ENCODE measurements at places on chromosomes 1 and 21. TPM values are rescaled to one million over a fixed set of nuclear protein-coding genes. Genes with fewer than 3 reads are reported as not detected.

DNA sequence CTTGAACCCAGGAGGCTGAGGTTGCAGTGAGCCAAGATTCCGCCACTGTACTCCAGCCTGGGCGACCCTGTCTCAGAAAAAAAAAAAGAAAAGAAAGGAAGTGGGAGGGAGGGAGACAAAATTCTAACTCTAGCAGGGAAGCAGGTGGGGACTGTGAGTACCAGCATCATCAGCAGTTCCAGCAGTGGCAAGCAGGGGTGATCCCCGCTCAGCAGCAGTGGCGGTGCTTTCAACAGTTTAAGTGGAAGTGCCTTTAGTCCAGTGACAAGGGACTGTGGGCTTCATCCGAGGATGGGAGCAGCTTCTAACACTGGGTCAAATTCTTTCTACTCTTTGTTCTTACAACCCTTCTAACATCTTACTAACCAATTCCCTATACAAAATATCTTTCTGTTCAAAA, 858.1 kb upstream of the ADAMTS5 start:
- H3K4me3 ChIP-seq = no peak overlapping the region
- peaks cover 16% of the 10 kb centered on the region for H3K4me1 ChIP-seq
- no peak overlapping the region for H3K27ac ChIP-seq
- no peaks in the 10 kb centered on the region for H3K27me3 ChIP-seq
- no peaks in the 10 kb centered on the region for H3K36me3 ChIP-seq
- no peak for DNase-seq

GRCh38 chr1:47599777-47600176, 161.9 kb downstream of the FOXD2 start:
- no peaks in the 10 kb centered on the region for H3K27me3 ChIP-seq
- no peak overlapping the region for H3K27ac ChIP-seq
- H3K4me1 ChIP-seq = no peaks in the 10 kb centered on the region

The DNAJC28 gene
- total RNA-seq = 2.0 TPM

The CLDN8 gene
- total RNA-seq = 0.45 TPM

The LEMD1 gene
- total RNA-seq = 17.2 TPM
